ENCODE measurements at places on chromosomes 4 and X.
A peak's percentile ranks its signal among the peaks of the same experiment; 100 is the strongest.

- DNase-seq = no peak
These were observed 1.1 kb upstream of the TRMT10A start for GRCh38 chr4:99564921-99565320.

DNA sequence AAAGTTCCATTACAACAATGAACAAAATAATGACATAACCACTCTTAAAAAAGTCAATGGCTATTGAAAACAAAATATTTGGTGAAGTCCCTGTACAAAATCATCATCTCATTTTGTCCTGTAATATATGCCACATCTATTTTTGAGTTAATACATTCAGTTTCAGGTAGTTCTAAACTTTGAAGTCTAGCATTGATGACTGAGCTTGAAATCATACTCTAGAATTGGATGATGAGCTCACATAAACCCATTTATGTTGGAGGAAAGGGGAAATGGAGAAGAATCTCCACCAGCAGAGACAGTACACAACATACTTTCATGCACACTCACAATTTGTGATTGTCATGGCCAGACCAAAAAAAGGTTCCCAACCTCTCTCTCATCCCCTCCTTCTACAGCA is 371.1 kb upstream of the NR3C2 start:
- no peak for DNase-seq

DNA sequence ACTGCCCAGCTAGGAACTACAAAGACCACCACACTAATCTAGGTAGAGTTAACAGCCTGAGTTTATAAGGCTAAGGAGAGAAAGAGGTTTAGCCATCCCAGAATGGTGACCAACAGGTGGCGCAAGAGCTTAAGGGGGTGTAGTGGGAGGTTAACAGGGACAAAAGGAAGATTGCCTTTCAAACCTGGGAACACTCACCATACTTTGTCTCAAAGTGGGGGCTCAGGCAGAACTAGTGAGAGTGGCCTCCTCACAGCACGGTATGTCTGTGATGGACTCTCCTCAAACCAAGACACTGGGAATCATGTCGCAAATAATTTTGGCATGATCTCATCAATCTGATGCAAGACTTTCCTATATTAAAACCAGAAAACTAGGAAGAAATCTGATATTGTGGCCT is 23.4 kb downstream of the CCNI start:
- peak; percentile 3 for DNase-seq

DNA sequence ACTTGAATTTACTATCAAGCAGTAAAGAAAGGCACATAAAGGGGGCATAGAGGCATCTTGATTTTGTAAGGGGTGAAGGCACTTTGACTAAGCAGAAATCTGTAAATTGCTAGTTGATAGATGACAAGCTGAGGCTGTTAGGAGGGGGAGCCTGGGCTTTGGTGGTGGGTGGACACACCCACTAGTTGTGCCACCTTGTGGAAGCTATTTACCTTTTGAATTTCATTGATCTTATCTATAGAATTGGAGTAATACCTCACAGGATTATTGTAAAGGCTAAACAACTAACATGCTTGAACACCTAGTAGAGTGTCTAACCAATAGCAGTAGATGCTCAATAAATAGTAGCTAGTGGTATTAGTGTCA is 142.8 kb upstream of the KCNIP4 start:
- DNase-seq = no peak

GRCh38 chr4:75251547-75251946 is 262.7 kb downstream of the RCHY1 start:
- no peak for DNase-seq

DNA sequence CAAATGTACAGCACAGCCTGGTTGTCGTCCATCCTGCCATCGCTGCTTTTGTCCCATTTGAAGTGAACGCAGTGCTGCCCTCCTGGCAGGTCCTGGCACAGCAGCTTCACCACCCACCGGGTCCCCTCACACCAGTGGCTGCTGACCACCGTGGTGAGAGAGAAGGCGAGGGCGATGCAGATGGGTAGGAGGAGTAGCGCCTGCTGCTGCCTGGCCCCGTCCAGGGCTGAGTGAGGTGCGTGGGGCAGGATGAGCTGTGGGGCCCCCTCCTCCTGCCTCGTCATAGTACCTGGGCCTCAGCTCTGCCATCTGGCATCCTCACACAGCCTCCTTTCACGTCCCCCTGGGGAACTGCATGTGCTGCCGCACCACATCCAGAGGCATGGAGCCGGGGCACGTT is 1.8 kb downstream of the DCAF8L2 start:
- DNase-seq = no peak

- no peak for DNase-seq
These were observed 68.8 kb upstream of the PRPS1 start for GRCh38 chrX:107559506-107559905.

DNA sequence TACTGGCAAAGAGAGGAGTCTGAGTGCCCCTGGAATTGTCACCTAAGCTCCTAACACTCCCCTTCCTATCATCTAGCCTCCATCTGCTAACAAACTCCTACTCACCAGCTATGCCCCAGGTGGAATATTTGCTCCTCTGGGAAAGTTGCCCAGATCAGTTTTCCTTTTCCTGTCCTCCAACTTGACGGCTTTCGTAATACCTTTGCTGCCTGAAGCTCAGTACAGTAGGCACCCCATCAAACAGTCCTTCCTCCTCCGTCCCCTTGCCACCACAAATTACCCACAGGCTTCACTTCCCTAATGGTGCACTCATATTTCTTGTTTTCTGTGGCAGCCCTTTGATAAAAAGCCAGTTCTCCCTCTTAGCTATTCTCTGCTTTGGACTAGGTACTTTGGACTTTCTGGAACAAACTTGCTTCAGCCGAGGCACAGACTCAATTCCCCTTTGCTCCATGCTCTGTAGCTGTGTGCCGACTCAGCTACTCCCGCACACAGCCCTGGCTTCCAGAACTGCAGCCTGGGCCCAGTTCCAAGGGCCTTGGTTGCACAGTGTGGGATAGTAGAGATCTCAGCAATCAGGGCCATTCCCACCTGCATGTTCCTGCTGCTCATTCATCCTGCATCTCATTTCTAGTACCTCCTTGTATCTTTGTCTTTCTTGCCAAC is 605.1 kb downstream of the BCOR start:
- no peak for DNase-seq

GRCh38 chrX:67503453-67503852 is 40.4 kb upstream of the AR start:
- no peak for DNase-seq

DNA sequence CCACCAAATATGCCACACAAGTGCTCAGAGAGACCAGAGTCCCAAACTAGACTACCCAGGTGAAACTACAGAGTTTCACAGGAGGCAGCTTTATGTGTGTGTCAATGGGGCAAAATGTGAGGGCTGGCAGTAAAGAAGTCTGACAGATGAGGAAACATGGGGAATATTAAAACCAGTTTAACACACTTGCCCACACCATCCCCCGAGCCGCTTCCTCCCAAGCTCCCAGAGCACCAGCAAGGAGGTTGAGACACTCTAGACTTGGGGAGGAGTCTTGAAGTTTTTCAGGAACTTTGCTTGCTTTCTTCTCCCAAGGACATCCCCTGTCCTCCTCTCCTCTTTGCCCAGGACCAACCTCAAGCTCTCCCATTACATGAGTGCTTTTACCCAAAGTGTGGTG is 94.7 kb upstream of the SPRY1 start:
- DNase-seq = no peak

DNA sequence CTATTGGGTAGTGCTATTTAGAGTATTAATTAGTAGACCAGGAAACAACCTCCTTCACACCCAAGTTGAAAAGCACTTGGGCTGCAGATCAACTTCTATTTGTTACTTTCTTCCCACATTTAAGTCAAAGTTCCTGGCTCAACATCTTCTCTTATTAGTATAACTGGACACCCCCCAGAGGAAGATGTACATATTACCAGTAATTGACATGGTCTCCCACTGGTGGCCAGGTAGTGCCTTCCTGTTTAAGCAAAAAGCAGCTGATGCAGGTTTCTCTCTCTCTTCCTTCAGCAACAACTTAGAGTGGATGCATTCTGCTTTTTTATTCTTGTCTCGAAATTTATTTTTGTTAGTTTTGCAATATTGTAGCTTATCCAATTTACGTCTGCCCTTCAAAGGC is 438.1 kb downstream of the GBA3 start:
- no peak for DNase-seq

GRCh38 chrX:79288733-79289132 is 78.4 kb downstream of the ITM2A start:
- DNase-seq = no peak

GRCh38 chr4:184689681-184690080 is 40.1 kb downstream of the PRIMPOL start:
- no peak for DNase-seq

GRCh38 chrX:107298276-107298675 is 91.9 kb downstream of the DNAAF6 start:
- DNase-seq = no peak

GRCh38 chr4:142416121-142416520 is 430.0 kb downstream of the INPP4B start:
- DNase-seq = no peak

DNA sequence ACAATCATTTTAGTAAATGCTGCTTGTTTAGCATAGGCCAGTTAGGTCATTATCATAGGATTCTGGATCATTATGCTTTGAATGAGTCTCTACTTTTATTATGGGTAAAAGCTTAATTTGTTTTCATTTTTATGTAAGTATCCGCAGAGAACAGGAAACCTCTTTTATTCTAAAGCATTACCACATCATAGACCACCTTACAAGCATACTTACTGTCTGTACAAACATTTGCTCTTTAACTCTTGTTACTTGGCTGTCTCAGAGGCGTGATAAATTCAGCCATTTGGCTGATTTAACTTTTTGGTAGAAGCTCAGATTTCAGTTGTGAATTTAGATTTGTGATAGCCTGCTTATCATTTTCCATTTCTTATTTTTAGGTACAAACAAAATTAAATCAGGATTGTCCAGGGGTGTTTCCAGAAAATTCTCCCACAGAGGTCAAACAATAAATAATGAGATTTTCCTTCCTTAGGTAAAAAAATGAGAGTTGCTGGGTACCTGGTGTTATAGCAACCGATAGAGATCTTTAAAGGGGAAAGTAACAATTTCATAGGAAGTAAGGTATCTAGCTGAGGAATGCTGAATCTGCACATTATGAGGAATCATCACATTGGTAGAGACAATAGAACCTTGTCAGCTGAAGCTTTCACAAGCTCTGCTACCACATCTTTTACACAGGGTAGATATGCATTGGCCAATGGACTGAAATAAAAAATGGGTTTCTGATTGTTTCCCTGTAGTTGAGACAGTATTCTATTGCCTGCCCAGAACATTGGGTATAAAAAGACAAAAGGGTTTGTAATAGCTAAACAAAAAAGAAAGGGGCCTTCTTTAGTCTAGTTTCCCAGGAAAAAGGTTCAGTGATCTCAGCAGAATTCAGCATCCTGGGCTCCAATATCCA is 62.5 kb downstream of the NDNF start:
- DNase-seq = no peak

DNA sequence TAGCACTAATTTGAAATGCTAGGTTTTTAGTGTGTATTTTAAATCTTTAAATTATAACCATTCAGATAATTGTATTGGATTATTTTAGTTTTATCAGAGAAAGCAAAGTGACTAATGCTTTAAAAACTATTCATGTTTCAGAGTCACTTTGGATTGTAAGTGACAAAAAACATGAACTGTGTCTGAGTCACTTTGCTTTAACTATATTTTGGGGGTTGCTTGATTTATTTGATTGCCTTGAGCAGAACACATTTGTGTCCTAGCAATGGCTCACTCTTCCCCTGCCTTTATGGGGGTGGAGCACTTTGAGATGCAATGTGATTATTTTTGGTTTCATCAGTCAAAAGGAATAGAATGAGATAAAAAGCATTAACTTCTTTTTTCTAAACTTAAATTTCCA is 188.4 kb upstream of the ARX start:
- no peak for DNase-seq

DNA sequence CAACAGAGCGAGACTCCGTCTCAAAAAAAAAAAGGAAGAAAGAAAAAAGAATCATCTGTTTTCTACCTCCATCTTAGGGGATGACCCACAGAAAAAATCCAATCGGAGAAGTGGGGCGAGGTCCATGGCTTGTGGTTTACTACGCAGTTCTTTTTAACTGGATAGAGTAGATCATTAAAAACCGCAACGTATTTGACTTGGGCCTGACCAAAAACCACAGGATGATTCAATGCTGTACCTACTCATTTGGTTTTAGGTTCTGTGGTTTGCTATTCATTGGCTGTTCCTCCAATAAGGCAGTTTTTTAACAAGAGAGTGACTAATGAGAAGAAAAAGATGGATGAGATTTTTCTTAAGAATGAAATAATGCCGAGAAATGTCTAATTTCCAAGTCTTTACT is 83.7 kb downstream of the FREM3 start:
- DNase-seq = no peak

DNA sequence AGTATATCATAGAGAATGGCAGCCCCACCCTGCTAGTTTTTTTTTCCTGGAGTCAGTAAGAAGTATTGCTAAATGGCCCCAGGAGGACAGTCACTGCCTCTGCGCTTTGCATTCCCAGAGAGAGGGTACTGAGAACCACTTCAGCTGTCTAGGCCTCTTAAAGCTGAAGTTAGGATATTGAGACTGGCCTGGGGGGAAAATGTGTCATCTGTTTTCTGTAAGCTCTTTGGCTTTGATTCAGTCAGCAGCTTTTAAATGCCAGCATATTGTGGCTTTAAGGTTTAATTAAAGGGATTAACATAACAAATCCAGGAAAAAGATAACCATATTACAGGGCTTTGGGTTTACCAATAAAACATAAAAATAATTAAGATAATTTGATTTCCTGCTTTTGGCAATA is 852.0 kb downstream of the PCDH18 start:
- no peak for DNase-seq

DNA sequence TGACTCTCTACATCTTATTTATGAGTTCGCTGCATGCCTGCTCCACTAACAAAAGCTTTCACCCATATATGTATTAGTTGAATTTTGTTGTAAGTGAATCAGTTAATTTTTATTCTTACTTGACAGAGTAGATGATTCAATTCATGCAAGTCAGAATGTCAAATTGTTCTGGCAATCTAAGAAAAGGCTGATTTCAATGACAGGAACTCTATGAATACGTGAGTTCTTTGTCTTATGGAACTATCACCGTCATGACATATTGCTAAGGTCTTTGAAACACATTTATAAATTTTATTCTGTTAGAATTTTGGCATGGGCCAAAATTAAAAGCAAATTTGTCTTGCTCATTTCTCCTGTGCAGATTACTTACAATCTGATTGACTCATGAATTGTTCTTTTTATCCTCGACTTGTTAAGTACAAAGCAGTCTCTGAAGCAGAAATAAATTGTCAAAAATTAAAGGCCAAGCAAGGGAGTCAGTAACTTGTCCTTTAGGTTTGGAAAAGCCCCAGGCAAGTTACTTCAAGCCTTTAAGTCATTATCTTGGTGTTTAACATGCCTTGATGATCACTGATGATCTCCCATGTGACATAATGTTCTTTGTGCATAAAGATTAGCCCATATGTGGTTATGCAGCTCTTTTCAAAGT is 89.0 kb upstream of the GC start:
- no peak for DNase-seq

GRCh38 chr4:1753697-1754311 is 32.5 kb downstream of the TACC3 start:
- no peak for DNase-seq
